ENCODE measurements at places on chromosomes 7 and 10.
A peak's percentile ranks its signal among the peaks of the same experiment; 100 is the strongest.

- DNase-seq, result peak; percentile 38
Observed at GRCh38 chr10:88216976-88217375, 353.6 kb downstream of the PTEN start.

DNA sequence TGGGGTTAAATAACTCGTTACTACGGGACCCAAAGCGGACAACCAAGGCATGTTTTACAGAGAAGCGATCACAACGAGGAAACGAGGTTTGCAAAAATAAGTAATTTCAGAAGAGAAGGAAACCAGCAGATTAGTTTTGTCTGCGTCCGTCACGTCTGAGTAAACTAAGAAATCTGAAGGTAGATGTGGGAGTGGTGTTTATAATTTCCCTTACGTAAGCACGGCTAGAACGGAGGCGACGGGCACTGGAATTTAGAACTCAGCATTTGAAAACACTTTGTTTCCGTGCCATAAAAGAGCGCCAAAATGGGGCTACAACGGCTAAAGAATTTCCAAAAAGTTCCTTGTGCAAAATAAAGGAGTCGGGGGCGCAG is 718 bp upstream of the UMAD1 start:
- DNase-seq, result peak; percentile 56

DNA sequence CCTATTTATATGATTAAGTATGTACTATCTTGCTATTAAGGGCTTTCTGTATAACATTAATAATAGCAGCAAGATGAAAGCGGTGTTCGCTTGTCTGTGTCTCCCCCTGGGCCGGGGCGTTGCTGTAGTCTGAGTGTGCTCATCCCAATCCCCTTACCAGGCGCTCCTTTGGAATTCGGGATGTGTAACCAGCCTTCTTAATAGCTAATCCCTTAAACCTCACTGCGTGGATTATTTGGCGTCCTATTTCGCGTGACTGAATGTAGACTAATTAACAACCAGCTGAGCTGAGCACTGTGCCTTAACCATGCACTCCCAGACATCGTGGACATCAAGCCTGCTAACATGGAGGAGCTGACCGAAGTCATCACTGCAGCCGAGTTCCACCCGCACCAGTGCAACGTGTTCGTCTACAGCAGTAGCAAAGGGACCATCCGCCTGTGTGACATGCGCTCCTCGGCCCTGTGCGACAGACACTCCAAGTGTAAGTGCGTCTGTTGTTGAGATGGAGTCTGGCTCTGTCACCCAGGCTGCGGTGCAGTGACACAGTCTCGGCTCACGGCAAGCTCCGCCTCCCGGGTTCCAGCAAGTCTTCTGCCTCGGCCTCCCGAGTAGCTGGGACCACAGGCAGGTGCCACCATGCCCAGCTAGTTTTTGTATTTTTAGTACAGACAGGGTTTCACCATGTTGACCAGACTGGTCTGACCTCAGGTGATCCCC is 36.6 kb downstream of the BNIP3 start:
- DNase-seq, result peak; percentile 29

GRCh38 chr7:27128776-27129728 is 1.5 kb downstream of the HOXA4 start:
- DNase-seq, result no peak

GRCh38 chr7:74236284-74236683 is 17.9 kb downstream of the RFC2 start:
- no peak for DNase-seq

- peak; percentile 64 for DNase-seq
Observed at GRCh38 chr7:47066976-47067614, 514.8 kb downstream of the TNS3 start.

DNA sequence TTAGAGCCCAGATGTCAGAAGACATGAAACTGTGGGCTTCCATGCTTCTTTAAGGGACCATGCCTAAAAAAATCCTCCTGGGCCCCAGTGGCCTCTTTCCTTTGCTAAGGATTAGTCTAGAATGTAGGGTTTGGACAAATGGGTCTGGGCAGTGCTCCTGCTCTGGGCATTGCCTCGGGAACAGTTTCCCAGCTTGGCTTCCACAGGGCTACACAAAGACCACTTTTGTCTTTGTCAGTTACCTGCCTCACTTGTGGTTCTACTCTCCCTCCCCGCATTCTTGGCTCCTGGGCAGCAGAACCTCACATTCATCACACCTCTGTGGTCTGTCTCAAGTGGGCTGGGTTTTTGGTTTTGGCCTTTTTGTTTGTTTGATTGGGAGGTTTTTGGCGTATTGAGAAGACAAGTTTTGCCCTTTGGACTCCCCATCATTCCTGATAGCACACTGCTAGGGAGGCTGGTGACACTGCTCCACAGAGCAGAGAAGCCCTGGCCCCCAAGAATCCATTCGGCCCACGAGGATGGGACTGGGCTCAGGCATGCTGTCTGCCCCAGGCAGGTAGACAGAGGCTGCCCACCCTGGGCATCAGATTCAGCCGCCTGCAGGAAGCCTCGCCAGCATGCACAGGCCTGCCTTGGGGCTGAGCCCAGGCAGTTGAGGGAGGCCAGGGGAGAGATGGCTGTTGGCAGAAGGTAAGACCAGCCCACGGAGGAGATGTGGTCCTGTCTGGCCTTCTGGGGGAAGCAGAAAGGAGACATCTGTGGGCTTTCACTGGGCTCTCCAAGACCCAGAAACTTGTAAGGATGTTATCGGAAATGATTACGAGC is 343.7 kb downstream of the WDR11 start:
- DNase-seq, result no peak

DNA sequence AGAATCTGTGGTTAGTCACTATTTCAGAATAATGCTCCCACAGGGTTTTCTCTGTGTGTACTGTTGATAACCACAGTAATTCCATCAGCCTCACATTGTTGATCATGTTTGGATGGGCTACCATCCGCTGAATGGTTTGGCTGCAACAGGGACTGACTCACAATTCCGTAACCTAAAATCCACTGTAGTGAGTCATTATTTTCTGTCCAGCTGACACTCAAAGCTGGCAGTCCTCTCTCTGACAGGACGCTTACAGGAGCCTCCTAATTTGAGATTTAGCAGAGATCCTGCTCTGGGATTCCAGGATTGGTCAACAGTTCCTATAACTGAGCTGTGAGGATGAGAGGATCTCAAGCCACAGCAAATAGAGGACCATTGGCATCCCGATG is 32.7 kb downstream of the VWA2 start:
- no peak for DNase-seq

DNA sequence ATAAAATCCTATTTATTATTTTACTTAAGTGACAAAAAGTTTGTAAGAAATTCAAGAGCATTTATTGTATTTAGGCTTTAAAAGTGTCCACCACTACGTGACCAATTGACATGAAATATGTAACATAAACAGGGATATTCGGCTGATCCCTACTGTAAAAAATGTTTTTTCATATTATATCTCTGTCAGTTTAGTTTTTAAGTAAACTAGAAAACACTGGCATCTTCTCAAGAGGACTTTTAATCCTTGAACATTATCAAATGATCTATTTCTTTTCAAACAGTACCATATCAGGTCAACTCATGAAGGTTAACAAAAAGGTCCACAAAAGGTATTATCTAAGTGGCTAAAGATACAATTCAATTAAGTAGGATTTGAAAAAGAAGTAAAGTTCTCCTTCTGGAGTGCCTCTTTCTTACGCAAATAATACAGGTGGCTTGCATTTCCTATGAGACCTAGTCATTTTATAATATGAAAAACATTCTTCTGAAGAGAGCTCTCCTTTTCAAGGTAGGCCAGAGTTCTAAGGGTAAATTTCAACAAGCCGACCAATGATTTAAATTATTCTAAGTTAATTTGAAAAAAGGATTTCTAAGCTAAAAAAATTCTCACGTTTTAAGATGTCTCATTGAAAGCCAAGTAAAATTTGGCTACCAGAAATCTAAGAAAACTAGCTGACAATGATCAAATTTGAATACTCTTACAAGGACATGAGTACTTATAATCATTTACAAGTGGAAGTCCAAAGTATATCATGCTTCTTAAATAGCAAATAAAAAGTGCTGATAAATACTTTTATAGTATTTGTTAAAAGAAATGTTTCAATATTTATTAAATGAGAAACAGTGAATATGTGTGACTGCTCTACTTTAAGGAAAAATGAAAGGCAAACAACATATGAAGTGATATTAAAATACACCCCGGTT is 133.5 kb downstream of the NRBF2 start:
- peak; percentile 9 for DNase-seq

- DNase-seq, result no peak
Observed at GRCh38 chr10:125392609-125393008, 232.2 kb upstream of the CTBP2 start.

DNA sequence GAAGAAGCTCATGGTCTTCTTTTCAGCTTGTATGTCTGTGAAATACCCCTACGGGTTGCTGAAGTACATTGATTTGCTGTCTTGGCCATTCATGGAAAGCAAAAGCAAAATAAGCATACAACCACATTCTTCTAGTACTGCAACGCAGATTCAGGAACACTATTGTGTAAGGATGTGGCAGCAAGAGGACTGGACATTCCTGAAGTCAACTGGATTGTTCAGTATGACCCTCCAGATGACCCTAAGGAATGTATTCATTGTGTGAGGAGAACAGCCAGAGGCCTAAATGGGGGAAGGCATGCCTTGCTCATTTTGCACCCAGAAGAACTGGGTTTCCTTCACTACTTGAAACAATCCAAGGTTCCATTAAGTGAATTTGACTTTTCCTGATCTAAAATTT is 133.4 kb upstream of the ANKRD1 start:
- DNase-seq, result no peak

GRCh38 chr7:37757563-37757962 is 74.0 kb downstream of the GPR141 start:
- no peak for DNase-seq

- no peak for DNase-seq
Observed at GRCh38 chr10:80144696-80145131, 12.2 kb downstream of the PLAC9 start.
